ENCODE measurements at places on chromosomes 7 and 10.

DNA sequence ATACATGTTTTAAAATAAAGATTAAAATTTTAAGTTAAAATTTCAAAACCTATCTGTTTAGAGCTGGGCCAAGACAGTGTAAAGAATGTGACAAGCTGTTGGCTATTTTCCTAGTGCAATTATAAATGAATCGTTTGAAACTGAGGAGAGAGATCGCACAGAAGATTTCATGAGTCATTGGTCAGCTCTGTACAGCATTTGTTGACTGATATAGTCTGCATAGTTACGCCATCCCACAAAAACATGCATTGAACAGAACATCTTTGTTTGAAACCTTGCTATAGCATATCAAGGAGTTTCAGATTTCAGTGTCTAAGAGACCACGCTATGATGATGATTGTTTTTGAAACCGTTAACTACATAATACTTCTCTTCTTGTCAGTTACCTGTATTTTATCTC lies 1.3 kb upstream of the C10orf67 start:
- peak; percentile 73 for DNase-seq

- DNase-seq = peak; percentile 18
Measured at GRCh38 chr7:79211724-79212123, 241.7 kb downstream of the MAGI2 start.

DNA sequence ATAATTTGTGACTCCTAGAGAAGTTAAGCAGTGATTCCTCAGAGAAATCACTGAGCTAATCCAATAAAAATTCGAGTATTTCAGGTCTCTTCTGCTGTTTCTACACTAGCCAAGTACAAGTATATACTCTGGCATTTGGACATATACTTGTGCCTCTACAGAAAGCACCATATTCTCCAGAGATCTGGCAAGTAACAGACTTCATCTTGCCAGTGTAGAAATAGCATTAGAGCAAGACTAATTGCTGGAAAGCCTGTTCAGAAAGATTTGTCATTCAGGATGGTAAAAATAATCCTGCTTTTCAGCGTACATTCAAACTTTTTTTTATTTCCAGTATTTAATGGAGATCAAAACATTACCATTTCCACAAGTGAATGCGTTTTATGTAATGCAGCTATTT lies 410.8 kb upstream of the ETV1 start:
- DNase-seq = no peak

DNA sequence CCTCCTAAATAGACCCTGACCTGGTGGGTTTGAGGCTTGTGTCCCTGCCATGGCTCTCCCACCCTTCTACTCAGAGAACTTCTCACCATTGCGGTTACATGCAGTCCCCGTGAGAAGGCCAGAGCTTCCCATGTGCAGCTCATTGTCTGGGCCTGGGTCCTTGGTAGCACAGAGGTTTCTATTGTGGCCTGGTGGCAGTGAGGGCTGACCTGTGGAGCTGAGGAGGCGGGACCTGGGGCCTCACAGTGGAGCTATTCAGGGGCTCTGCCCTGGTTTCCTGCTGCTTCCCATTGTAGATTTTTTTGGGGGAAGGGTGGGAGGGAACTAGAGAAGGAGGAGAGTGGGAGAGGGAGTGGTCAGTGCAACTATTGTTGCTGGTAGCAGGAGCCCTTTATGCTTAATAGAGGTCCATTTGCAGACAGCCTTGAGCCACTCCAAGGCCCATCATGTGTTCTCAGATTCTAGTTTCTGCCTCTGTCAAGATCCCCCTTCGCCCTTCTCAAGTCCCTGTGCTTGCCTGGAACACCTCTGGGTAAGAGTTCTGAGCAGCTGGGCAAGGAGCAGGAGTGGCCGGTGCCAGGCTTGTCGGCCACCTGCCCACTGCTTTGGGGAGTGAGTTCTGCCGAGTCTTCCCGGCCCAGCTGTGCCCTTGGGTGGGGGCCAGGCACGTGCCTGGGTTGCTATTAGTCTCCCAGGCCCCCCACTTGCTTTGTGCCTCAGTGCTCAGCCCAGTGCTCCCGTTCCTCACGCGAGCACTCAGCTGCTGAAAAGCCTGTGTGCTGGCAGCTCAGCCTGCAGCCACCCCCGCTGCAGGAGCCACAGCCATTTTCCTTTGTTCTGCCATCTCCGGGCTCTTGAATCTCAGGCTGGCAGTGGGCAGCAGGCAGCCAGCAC lies 10.7 kb downstream of the TSPAN14 start:
- DNase-seq = peak; percentile 8

DNA sequence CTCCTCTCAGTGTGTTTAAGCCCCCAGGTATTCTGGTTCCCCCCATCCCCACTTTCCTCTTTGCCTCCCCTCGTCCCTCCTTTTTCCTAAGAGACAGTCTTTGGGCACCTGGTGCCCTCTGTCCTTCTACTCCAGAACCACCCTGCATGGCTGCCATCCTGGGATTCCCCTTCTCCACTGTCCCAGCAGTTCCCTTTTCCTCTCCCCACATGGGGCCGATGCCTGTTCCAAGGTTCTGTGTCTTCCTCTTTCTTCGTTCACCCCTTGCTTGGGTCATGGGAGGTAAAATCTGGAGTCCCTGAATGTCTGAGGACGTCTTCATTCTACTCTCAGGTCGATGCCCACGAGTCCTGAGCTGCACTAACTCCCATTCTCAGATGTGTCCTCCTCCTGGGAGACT lies 120.8 kb downstream of the TAX1BP1 start:
- DNase-seq = no peak

DNA sequence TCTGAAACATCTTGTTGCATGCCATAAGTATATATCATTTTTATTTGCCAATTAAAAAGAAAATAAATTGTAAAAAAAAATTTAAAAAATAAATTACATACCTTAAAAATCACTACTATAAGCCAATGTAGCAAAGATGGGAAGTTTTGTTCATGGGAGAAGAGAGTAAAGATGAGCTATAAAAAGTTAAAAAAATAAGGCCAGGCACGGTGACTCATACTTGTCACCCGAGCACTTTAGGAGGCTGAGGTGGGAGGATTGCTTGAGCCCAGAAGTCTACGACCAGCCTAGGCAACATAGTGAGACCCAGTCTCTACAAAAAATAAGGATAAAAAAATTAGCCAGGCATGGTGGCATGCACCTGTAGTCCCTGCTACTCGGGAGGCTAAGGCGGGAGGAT lies 8.4 kb upstream of the STK32C start:
- DNase-seq = no peak

Measured in fibroblast of gingiva (primary cell).